Ascending aorta (tissue), 2 donors: ENCODE measurements at places on chromosomes 11 and 22. TPM values are rescaled to one million over a fixed set of nuclear protein-coding genes. Genes with fewer than 3 reads are reported as not detected.

DNA sequence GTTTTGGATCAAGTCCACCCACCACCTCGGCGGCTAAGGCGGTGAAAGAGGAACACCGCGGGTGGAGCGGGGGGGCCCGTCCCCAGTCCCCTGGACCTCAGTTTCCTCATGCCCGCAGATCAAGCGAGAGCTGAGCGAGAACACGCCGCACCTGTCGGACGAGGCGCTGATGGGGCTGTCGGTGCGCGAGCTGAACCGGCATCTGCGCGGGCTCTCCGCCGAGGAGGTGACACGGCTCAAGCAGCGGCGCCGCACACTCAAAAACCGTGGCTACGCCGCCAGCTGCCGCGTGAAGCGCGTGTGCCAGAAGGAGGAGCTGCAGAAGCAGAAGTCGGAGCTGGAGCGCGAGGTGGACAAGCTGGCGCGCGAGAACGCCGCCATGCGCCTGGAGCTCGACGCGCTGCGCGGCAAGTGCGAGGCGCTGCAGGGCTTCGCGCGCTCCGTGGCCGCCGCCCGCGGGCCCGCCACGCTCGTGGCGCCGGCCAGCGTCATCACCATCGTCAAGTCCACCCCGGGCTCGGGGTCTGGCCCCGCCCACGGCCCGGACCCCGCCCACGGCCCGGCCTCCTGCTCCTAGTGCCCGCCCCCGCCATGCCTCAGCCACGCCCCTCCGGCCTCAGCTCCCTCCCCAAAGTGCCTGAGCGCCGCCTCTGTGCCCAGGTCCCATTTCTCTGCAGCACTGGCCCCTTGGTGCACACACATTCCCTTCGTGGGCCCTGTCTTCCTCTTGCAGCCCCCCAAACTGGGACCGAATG lies 12.7 kb downstream of the MAFF start:
- H3K27ac ChIP-seq = peak overlapping the region; percentile 30
- DNase-seq = no peak
- H3K27me3 ChIP-seq = no peaks in the 10 kb centered on the region
- peaks cover 4% of the 10 kb centered on the region for H3K36me3 ChIP-seq

The ZNF214 gene
- total RNA-seq = not detected

DNA sequence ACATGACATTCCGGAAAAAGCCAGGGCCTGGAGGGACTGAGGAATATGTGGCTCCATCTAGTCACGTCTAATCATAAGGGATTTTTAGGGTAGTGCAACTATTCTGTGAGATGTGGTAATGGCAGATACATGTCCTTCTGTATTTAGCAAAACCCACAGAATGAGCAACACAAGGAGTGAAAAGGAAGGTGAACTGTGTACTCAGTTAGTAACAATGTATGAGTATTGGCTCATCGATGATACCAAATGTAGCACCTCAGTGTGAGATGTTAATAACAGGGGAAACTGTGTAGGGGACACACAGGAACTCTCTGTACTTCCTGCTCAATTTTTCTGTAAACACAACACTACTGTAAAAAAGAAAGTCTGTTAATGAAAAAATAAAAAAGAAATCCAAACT lies 42.0 kb upstream of the CARS1 start:
- H3K36me3 ChIP-seq = peaks cover 42% of the 10 kb centered on the region
- no peaks in the 10 kb centered on the region for H3K4me1 ChIP-seq
- no peak overlapping the region for H3K27ac ChIP-seq
- no peak overlapping the region for H3K4me3 ChIP-seq

- H3K36me3 ChIP-seq = no peaks in the 10 kb centered on the region
- H3K27me3 ChIP-seq = no peaks in the 10 kb centered on the region
- H3K4me3 ChIP-seq = no peak overlapping the region
- H3K27ac ChIP-seq = peak overlapping the region; percentile 98
Measured at GRCh38 chr11:12092714-12093113, 17.7 kb upstream of the MICAL2 start.

DNA sequence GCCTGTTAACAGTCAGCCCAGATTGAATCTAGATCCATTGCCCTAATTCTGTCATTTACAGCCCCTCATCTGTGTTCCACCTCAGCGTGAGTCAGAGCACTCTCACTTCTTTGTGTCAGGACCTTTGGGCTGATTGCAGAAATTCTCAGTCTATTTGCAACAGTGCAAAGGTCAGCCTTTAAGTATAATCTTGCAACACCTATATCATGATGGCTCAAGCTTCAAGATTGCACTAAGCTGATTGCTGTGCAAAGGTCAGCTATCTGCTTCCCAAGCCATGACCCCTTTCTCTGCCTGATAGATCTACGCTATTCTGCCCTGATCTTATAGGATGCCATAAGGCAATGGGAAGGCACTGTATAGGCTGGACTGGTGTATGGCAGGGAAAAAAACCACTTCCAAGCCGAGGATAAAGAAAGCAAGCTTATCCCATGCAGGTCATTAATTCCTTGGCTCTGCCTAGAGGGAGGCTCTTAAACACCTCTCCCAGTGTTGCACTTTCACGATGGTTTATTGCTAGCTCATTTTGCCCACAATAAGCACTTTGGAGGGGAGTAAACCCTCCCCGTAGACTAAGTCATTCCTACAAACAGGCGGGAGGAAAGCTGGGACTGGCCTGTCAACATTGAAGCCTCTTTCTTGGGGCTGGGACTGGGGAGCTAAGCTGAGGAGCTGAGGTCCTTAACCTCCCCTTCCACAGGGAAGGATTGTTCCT lies 100.6 kb downstream of the RRAS2 start:
- no peak for DNase-seq
- H3K27ac ChIP-seq = no peak overlapping the region
- no peaks in the 10 kb centered on the region for H3K36me3 ChIP-seq
- no peaks in the 10 kb centered on the region for H3K27me3 ChIP-seq
- no peak overlapping the region for H3K4me3 ChIP-seq

- H3K4me3 ChIP-seq = no peak overlapping the region
- no peaks in the 10 kb centered on the region for H3K36me3 ChIP-seq
- no peak for DNase-seq
- no peaks in the 10 kb centered on the region for H3K4me1 ChIP-seq
- no peak overlapping the region for H3K27ac ChIP-seq
- H3K27me3 ChIP-seq = no peaks in the 10 kb centered on the region
Measured at GRCh38 chr22:40190501-40190900, 12.8 kb downstream of the TNRC6B start.

DNA sequence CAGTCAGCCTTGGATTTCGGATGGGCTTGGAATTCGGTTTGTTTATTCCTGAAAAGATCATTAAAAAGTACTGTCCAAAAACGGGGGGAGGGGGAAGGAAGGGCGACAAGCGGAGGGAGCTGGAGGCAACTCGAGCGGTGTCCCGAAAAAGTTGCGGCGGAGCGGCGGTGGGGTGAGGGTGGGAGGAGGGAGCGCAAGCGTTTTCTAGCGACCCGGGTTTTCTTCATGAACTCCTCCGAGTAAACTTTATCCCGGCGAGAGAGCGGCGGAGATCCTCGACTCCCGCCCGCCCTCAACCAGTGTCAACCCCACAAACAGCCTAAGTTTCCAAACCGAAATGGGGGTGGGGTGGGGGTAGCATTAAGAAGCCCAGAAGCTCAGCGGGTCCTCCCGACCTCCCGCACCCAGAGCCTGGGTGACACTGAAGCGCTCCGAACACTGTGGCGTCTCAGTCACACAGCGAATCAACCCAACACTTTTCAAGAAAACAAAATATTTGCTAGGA lies 133.0 kb upstream of the C11orf58 start:
- H3K36me3 ChIP-seq = no peaks in the 10 kb centered on the region
- peak overlapping the region; percentile 75 for H3K4me3 ChIP-seq
- peaks cover 10% of the 10 kb centered on the region for H3K27me3 ChIP-seq
- DNase-seq = no peak
- H3K4me1 ChIP-seq = peaks cover 7% of the 10 kb centered on the region
- H3K27ac ChIP-seq = peak overlapping the region; percentile 27

DNA sequence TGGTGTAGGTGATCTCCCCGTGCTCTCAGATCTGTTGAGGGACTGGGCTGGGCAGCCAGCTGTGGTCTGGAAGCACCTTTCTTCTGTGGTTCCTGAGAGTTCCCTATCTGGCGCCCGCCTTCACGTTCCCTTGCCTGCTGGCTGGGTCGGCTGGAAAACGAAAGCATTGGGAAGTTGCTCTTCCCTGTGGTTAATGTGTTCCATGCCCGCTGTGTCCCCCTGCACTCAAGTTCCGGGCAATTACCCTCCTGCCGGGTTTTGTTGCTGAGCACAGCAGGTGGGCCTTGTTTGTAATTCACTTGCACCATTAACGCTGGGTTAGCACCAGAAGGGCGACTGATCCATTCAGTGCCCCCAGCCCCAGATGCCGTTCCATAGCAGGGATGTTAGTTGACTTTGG lies 134.1 kb downstream of the GRIK4 start:
- DNase-seq = no peak
- no peaks in the 10 kb centered on the region for H3K4me1 ChIP-seq
- no peaks in the 10 kb centered on the region for H3K27me3 ChIP-seq
- H3K27ac ChIP-seq = no peak overlapping the region

DNA sequence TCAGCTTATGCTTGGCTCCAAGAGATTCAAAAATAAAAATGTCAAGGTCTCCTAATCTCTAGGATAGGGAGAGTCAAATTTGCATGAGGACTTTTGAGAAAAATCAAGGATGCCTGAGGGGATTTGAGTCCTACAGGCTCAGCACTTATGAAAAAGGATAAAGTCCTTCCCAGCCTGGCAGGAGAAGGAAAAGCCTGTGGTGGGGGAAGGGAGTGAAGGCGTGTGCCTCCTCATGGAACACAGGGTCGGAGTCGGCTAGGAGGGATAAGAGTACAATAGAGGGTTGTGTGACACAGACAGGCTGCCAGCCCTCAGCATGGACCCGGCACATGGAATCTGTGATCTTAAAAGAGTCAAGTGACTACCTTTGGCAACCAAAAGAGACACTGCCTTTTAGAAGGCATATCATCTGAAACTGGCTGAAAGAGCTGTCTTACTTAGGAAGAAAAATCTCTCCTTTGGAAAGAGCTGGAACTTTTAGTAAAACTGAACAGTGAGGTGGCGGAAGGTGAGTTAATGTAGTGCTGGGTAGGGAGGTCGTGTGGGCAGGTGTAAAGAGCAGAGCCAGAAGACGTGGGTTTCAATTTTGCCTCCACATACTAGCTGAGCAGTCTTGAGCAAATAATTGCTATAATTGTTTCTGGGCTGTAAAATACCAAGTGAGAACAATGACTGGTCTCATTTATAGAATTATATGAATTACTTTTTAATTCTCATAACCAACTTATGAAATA lies 58.8 kb upstream of the RDX start:
- H3K27me3 ChIP-seq = no peaks in the 10 kb centered on the region
- DNase-seq = no peak
- no peaks in the 10 kb centered on the region for H3K4me1 ChIP-seq
- H3K36me3 ChIP-seq = no peaks in the 10 kb centered on the region

DNA sequence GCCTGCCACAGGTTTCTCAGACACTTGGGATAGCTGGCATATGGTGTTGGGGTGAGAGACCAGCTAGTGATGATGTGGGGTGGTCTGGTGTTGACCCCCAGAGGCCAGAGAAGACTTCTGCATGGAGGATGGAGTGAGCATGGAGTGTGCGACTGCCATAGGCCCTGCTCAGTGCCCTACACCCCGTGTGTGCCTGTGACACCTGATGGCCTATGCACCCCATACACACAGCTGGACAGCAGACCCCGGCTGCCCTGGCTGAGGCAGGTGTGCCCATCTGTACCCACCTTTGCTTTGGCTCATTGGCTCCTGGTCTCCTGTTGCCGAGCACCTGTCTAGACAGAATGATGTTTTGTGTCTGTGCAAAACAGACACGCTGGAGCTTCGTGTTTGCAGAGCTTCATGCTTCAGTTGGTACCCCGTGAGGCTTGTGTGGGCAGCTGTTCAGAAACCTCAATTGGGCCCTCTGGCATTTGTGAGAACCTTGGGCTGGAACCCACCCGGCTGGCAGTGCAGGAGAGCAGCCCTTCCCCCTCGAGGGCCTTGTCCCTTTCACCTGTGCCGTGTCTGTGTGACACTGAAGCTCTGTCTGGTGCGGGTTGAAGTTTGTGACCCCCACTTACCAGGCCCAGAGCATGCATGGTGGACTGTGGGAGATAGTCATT lies 27.6 kb downstream of the BCR start:
- H3K4me3 ChIP-seq = no peak overlapping the region
- no peaks in the 10 kb centered on the region for H3K36me3 ChIP-seq
- no peak for DNase-seq
- H3K27me3 ChIP-seq = no peaks in the 10 kb centered on the region
- peaks cover 16% of the 10 kb centered on the region for H3K4me1 ChIP-seq

DNA sequence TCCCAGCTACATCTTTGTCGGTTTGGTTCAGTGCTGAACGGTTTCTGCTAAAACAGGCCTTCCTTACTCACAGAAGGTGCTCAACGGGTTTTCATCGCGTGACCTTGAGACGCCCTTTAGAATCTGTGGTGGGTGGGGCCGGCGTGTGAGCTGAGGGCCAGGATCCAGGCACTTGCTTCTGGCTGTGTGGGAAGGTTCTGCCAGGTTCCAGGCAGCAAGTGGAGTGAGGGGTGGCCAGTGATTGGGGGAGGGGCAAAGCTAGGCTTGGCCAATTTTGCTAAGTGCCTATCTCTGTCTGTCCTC lies 35.2 kb downstream of the KCNJ4 start:
- H3K27ac ChIP-seq = no peak overlapping the region
- DNase-seq = no peak
- H3K36me3 ChIP-seq = no peaks in the 10 kb centered on the region
- H3K27me3 ChIP-seq = no peaks in the 10 kb centered on the region
- H3K4me3 ChIP-seq = no peak overlapping the region
- H3K4me1 ChIP-seq = no peaks in the 10 kb centered on the region

DNA sequence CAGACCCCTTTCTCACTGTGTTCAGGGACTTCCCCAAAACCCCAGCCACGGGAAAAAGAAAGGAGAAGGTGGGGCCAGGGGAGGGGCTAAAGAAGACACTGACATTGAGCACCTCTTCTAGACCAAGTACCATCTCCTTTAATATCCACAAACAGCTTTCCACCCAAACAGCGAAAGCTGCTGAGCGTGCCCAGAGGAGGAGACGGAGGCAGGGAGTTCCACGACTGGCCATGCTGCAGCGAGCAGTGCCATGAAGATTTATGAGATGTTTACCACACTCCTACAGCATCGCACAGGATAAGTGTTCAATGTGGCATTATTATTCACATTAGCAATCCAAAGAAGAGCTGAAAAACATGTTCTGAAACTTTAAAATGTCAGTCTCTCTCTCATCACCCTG lies 127.4 kb downstream of the LARGE1 start:
- H3K27me3 ChIP-seq = no peaks in the 10 kb centered on the region
- no peaks in the 10 kb centered on the region for H3K36me3 ChIP-seq

GRCh38 chr11:101442171-101442570 lies 141.6 kb downstream of the TRPC6 start:
- H3K36me3 ChIP-seq = no peaks in the 10 kb centered on the region
- no peak for DNase-seq
- H3K27me3 ChIP-seq = no peaks in the 10 kb centered on the region
- H3K4me1 ChIP-seq = peaks cover 16% of the 10 kb centered on the region
- no peak overlapping the region for H3K4me3 ChIP-seq

GRCh38 chr22:20997536-20998257 lies 4.2 kb downstream of the THAP7 start:
- peaks cover 18% of the 10 kb centered on the region for H3K4me1 ChIP-seq
- H3K4me3 ChIP-seq = no peak overlapping the region
- no peak overlapping the region for H3K27ac ChIP-seq
- peaks cover 68% of the 10 kb centered on the region for H3K36me3 ChIP-seq
- H3K27me3 ChIP-seq = no peaks in the 10 kb centered on the region
- DNase-seq = no peak

- peak overlapping the region; percentile 53 for H3K27ac ChIP-seq
- H3K4me3 ChIP-seq = no peak overlapping the region
- H3K36me3 ChIP-seq = no peaks in the 10 kb centered on the region
- H3K4me1 ChIP-seq = no peaks in the 10 kb centered on the region
- no peak for DNase-seq
Measured at GRCh38 chr22:50119169-50119767, 29.5 kb downstream of the MOV10L1 start.
